Peyer's patch (tissue), 4 donors: ENCODE measurements at places on chromosomes 3 and 15. TPM values are rescaled to one million over a fixed set of nuclear protein-coding genes. Genes with fewer than 3 reads are reported as not detected.

- no peaks in the 10 kb centered on the region for H3K36me3 ChIP-seq
- no peak overlapping the region for H3K4me3 ChIP-seq
- DNase-seq = no peak
- H3K27ac ChIP-seq = no peak overlapping the region
Measured at GRCh38 chr3:89533275-89533674, 425.9 kb downstream of the EPHA3 start.

- no peaks in the 10 kb centered on the region for H3K4me1 ChIP-seq
- DNase-seq = peak; percentile 75
- H3K4me3 ChIP-seq = peak overlapping the region; percentile 63
- no peaks in the 10 kb centered on the region for H3K27me3 ChIP-seq
- H3K27ac ChIP-seq = peak overlapping the region; percentile 98
Measured at GRCh38 chr3:58307639-58308215, 1.4 kb downstream of the HTD2 start.

DNA sequence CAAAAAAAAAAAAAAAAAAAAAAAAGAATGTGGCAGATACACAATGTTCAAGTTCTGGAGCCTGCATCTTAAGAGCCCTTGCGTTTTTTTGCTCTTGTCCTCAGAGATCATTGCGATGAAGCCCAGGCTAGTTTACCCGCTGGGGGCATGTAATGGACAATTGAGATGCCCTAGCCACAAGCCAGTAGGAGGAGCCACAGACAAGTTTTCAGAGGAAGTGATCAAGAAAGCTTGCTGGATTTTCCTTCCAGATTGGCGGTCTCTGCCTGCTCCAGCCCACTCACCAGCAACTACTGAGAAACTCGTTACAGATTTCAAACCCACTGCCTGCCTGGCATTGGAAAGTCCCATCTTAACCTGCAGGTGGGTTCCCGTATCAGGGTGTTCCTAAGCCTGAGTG is 192.1 kb upstream of the EOMES start:
- no peaks in the 10 kb centered on the region for H3K36me3 ChIP-seq
- no peaks in the 10 kb centered on the region for H3K4me1 ChIP-seq
- H3K4me3 ChIP-seq = no peak overlapping the region
- H3K27ac ChIP-seq = no peak overlapping the region

GLCE gene
- 49.8 TPM for total RNA-seq

CCRL2 gene
- 13.5 TPM for total RNA-seq
